Stimulated activated naive CD4-positive, alpha-beta T cell (primary cell): ENCODE measurements at places on chromosomes 3 and 15.

- DNase-seq = no peak
Measured at GRCh38 chr3:69330891-69331400, 54.9 kb downstream of the FRMD4B start.

DNA sequence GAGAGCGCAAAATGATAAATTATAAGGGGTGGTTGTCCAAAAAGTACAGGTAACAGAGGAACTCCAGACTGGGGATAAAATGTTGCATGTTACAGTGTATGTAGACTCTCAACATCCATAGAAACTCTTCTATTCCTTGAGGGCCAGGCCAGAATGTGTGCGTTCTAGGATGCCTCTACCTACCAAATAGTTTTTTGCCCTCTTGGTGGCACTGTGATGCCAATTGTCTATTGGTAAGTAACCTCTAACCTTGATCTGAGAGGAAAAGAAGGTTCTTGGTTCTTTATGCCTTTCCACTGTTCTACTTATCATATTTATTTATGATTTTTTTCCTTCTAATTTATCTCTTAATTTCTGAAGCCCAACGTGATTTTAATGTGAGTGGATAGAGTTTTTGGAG, 424.6 kb downstream of the GRM7 start:
- DNase-seq = no peak

- DNase-seq = no peak
Measured at GRCh38 chr3:52119826-52120225, 34.4 kb downstream of the POC1A start.

- DNase-seq = no peak
Measured at GRCh38 chr15:74008901-74009300, 14.4 kb downstream of the PML start.

GRCh38 chr15:83306561-83306960, 22.1 kb upstream of the BNC1 start:
- DNase-seq = no peak

DNA sequence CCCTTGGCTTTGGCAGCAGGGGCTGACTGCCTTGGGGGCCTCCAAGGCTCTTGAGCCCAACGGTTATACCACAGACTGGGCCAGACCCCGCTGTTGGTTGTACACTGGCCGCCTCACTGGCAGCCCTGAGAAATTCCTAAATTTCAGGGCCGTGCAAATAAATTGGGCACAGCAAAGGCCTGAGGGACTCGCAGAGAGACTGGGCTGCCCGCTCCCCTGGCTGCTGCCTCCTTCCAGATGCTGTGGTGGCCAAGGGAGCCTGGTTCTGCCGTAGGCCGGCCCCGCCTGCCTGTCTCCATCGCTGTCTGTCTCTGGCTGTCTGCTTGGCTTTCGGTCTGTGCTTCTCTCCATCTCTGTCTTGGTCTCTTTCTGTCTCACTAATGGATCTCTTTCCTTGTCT, 9.0 kb downstream of the FBLN2 start:
- DNase-seq = no peak

DNA sequence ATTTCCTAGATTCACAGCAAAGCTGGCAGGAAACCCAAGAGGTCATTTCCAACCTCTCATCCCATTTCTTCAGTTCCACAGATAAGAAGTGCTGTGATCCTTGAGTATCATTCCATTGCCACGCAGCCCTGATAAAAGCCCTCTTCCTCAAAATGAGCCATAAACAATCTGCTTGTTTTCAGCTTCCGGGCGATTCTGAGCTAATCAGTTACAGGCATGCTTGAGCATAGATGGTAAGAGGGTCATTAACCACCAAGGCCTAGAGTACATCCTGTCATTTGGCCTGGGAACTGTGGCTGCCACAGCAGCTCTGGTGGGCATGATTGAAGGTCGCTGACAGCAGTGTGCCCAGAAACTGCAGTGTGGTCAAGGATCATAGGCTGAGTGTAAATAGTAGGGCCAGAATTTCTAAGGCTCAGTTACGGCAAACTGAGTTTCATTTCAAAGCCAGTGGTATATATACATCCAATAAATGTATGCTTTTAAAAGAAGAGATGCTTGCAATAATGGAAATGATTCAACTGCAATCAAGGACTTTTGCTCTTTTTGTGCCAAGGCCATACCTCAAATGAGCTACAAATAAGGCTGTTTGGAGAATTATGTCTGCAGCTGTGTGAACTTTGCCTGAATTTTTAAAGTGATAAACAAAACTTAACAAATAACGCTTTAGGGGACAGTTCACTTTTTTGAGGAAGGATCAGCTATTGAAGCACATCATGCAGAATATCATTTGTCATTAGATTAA, 47.3 kb downstream of the P3H2 start:
- no peak for DNase-seq

DNA sequence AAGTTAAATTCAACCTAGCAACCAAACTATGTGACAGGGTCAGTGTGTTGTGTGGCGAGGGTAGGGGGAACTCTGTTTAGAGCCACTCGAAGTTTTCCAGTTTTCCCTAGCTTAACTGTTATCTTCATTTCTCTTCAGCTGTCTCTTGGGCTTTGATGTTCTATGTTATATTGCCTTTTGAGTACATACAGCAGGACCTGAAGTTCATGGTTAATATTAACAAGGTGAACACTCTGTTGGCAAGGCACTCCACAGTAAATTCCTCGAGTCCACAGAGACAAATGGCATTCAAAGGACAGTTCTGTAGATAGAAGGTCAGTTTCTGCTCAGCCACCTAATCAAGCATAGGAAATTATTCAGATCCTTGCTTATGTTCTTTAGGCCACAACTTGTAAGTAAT, 147.9 kb upstream of the DPH6 start:
- DNase-seq = no peak

GRCh38 chr3:99468918-99469317, 169.5 kb upstream of the COL8A1 start:
- no peak for DNase-seq

- DNase-seq = no peak
Measured at GRCh38 chr3:85498177-85498576, 539.4 kb downstream of the CADM2 start.

DNA sequence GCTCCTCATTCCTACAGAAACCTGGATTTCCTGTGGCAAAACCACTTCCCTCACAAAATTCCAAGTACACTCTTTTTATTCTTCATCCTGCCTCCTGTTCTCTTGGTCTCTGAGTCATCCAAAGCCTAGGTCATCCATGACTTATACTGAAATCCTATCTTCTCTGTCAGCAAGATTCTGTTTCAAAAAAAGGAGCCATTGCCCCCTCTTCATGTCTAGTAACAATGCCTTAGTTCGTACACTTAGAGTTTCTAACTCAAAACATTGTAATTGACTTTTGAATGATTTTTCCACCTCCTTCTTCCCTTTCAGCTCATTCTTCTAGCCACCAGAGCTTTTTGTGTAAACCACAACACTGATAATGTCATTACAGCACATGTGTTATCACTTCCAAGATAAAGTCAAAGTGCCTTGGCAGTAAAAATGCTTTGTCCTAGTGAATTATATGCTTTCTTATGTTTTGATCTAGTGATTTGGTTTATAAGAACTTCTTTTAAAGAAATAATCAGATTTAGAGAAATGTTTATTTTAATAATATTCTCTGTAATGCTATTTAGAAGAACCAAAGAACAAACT, 256.5 kb upstream of the NECTIN3 start:
- no peak for DNase-seq

DNA sequence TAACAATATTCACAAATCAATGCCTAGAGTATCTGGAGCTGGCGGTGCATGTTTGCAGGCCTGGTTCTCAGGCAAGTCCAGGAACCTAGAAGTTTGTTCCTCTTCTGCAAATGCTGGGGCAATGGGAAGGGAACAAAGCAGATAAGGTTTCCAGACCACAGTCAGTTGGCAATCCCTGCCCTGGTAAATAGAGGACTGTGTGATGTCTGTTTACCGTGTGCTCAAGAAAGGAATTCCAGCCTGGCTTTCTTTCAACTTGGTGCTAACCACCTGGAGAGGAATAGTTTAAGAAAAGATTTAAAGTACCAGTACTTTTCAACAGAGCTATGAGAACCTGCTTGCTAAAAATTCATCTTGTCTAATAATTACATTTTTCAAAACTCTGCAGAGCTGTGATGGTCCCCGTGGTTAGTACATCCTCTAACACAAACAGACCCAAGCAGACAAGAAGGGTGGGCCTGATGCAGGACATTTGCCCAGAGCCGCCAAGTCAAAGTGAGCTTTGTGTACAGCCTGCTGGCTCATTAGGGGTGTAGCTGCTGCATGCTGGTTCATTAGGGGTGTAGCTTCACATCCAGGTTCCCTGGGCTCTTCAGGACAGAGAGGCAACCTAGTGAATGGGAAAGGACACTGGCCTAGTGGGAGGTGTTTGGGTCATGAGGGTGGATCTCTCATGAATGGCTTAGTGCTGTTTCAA, 220.5 kb downstream of the SQOR start:
- DNase-seq = no peak

- DNase-seq = no peak
Measured at GRCh38 chr3:170725285-170725731, 139.4 kb upstream of the SLC7A14 start.

DNA sequence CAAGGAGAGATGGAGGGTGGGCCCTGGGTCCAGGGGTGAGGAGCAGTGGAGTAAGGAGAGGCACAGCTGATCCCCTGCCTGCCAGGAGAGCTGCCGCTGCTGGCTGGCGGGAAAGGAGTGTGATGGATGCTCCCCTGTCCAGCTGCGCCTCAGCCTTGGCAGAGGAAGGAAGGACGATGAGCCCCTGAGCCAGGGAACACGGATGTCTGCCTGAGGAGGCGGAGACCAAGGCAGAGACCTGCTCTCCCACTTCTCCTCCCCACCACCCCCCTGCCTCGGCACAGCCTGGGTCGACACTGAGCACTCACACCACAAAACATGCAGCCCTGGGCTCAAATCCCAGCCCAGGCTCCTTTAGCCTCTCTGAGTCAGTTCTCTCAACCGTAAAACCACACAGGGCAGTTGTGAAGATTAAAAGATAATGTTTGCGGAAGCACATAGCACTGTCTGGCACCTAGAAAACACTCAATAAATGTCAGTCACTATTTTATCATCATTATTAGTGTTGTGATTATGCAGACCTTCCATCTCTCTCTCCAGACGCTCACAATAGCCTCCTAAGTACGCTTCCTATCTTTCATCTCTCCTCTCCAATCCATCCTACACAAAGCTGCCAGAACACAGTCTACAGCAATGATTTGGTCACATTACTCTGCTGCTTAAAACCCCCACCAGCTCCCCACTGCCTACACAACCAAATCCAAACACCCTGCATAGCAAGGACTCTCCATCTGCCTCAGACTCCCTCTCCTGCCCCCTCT, 52.2 kb downstream of the SEMA5B start:
- no peak for DNase-seq

GRCh38 chr15:48440084-48440483, 108.9 kb downstream of the DUT start:
- no peak for DNase-seq

- no peak for DNase-seq
Measured at GRCh38 chr3:46930945-46931403, 45.6 kb downstream of the CCDC12 start.

- no peak for DNase-seq
Measured at GRCh38 chr3:114872050-114872449, 275.0 kb downstream of the ZBTB20 start.

GRCh38 chr3:4520033-4520816, 27.1 kb downstream of the ITPR1 start:
- no peak for DNase-seq

- DNase-seq = no peak
Measured at GRCh38 chr3:58051196-58051595, 43.0 kb downstream of the FLNB start.

DNA sequence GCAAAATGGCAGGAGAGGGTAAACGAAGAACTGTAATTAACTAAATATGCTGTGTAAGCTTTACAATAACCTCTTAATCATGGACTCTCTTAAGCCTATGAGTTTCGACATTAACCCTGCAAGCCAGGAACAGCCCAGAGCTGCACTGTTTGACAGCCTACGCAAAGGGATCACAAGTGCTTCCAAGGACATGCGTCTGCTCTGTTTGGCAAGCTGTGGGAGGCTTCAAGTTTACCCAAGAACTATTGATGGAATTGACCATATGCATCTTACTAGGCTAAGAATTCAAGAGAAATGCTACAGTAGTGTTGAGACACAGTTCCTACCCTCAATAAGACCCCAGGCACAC, 66.0 kb downstream of the PDZRN3 start:
- DNase-seq = no peak

- DNase-seq = no peak
Measured at GRCh38 chr3:112794622-112795172, 52.0 kb downstream of the CD200R1L start.

DNA sequence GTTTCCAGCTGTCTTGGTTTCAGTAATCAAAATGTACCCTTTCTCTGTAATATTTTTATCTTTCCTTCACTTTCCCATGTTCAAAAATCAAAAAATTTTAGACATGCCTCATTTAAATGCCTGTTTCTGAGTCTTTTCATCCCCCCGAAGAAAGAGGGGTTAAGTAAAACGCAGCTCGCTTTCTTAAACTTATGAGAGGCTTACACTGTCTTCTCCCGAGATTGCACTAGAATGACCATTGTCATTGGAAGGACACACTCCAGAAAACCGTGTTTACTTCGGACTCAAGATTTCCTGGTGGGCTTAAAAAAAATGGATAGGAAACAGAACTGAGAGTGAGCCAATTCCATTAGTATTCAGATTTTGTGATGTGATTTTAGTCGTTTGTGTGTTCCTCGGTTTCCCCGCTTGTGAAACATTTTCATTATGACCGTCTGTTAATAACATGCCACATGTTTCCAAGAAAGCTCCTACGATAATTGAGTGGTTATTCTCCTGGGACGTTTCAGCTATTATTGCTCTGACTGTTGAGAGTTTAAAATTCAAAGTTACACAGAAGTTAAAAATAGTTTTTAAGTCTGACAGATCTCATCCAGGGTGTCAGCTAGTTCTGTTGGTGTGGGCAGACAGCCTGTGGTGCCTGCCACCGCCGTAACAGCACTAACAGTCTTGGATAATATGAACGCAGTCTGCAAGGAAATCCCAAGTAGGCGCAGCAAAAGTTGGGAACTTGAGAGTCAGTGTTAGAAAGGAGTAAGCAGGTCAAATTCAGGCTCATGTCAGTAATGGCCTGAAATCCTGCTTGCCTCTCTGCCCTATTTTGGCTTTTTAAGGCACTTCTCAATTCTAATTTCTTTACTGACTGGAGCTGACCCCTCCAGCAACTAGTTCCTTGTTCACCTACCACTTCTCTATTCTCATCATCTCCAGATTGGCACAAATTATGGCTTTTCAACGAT, 1.5 kb downstream of the CRYBG3 start:
- no peak for DNase-seq

- DNase-seq = no peak
Measured at GRCh38 chr3:196357905-196358304, 19.7 kb upstream of the TM4SF19 start.

DNA sequence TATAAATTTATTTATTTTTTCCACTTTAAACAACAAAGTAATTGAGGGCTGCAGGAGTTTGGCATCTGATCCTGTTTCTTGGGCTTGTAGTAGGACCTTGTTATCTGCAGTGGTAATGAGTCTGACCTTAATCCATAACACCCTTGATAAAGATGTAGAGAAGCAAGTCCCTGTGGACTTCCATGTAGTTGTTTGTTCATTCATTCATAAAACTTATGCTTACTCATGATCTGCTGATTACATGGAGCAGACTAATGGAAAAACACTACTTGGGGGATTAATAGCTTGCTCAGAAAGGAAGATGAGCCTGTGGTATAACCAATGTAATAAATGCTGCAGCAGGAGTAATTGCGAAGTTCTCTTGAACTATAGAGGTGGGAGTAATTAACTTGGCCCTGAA, 271.5 kb upstream of the TBL1XR1 start:
- no peak for DNase-seq
